ENCODE measurements at places on chromosomes 5 and 9.

DNA sequence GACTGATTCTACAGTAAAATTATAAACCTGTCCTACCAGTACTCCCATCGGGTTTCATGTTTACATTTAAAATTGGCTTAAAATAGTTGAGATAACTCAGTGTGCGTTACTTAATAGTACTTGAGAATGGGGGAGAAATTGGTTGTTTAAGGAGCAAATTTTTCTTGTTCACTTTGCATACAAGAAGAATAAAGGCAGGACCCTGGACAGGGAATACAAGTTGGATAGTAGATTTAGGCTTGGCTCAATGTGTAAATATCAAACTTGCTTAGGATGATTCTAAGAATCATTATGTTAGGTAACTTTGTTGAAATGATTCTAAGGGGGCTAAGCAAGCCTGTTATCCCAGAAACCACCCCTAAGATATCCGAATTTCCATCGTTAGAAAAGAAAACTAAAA lies 448.4 kb upstream of the TLE4 start:
- DNase-seq: no peak

DNA sequence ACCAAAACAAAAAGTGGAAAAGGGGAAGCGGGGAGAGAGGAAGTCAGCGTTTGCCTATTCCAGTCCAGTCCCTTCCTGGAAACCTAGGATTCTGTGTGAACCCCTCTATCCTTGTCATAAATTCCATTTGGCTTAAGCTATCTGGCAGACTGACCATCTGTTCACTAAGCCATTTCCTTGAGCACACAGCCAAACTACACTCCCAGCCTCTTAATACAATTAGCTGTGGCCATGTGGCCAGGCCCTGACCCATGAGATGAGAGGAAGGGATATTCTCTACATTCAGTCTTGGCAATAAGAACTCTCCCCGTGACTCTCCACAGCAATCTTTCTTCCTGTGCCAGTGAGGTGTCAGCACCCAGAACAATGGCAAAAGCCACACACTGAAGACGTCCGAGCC lies 424.8 kb downstream of the TLE1 start:
- no peak for DNase-seq

GRCh38 chr5:73950441-73950873 lies 324.5 kb downstream of the ARHGEF28 start:
- DNase-seq: no peak

GRCh38 chr9:110095776-110096175 lies 112.2 kb downstream of the C9orf152 start:
- peak; percentile 76 for DNase-seq

- DNase-seq: no peak
Measured at GRCh38 chr5:108760512-108760911, 12.8 kb downstream of the FER start.

GRCh38 chr5:65480306-65480865 lies 1.3 kb downstream of the ADAMTS6 start:
- DNase-seq: peak; percentile 15

- DNase-seq: no peak
Measured at GRCh38 chr9:25876248-25876647, 198.0 kb upstream of the TUSC1 start.

- DNase-seq: no peak
Measured at GRCh38 chr9:3330792-3331420, 194.9 kb downstream of the RFX3 start.

DNA sequence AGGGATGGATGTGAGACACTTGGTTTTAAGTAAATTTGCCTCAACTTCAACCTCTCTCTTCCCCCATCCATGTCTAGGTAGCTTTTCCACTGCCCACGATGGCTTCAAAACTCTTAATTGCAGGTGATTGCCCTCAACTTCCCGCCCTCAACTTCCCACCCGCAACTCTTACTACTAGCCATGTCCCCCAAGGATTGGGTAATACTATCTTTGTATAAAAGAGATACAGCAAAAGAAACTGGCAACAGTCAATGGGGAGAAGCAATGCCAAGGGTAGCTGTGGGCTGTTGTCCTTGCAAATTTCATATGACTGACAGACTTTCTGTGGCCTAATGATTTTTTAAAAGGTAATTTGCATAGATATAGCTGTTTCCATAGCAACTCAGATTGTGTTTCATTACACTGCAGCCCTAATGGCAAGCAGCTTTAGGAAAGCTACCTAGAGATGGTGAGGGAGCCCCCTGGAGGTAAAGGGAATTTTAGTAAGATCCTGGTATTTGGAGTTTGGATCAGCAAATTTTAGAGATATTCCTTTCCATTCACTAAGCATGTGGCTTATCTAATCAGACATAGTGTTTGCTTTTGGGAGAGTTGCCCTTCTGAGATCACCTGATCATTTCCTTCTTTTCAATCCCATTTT lies 421.5 kb upstream of the DAP start:
- DNase-seq: peak; percentile 38

DNA sequence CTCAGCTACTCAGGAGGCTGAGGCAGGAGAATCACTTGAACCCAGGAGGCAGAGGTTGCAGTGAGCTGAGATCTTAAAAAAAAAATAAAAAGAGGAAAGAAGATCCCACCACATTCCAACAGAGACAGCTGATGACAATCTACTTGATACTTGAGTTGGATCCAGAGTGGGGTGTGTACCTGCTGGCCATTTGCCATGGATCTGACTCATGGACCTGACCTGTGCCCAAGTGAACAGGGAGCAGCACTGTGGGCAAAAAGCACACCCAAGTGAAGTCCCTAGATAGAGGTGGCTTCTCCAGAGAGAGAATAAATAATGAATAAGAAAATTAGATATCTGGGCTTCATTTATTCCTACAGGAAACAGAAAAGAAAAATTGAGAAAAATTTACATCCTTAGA lies 81.2 kb upstream of the MIER3 start:
- no peak for DNase-seq

- no peak for DNase-seq
Measured at GRCh38 chr5:116497631-116498030, 77.0 kb downstream of the SEMA6A start.
